ENCODE measurements at places on chromosomes 6 and 20.

- DNase-seq = no peak
Measured at GRCh38 chr6:131353106-131353505, 217.8 kb downstream of the AKAP7 start.

GRCh38 chr6:43904311-43905123 is 134.5 kb downstream of the VEGFA start:
- no peak for DNase-seq

DNA sequence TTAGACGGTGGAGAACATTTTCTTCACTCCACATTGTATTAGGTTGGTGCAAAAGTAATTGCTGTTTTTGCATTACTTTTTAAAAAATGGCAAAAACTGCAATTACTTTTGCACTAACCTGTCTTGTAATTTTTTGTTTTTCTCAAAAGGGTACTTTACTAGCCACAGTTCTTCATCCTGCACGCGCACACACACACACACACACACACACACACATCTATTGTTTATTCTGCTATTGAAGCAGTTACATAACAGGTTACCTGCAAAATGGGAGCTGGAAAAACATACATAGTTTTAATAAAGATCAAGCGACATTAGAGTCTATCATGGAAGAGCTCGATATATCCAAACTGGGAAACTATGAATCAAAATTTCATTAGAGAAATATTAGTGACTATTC is 235.2 kb downstream of the SIM1 start:
- no peak for DNase-seq

DNA sequence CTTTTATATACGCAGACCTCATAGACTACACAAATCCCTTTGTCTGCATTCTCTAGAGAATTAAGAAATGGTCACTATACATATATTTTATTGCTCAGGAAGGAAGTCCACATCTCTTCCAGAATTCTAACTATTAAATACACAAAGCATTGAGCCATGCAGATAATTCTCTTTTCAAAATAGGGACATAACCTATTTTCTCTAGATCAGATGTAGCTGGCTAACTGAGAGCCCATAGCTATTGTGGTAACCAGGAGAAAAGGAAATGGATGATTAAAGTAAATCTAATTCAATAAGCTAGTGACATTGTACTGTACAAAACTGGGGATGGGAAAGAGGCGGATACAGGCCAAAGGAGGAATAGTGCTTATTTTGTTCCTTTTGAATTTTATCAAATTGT is 137.2 kb downstream of the BACH2 start:
- no peak for DNase-seq

GRCh38 chr20:50126662-50127061 is 13.7 kb upstream of the UBE2V1 start:
- no peak for DNase-seq

GRCh38 chr6:126701676-126702560 is 362.0 kb downstream of the CENPW start:
- no peak for DNase-seq

- no peak for DNase-seq
Measured at GRCh38 chr20:11035211-11035610, 361.4 kb upstream of the JAG1 start.

DNA sequence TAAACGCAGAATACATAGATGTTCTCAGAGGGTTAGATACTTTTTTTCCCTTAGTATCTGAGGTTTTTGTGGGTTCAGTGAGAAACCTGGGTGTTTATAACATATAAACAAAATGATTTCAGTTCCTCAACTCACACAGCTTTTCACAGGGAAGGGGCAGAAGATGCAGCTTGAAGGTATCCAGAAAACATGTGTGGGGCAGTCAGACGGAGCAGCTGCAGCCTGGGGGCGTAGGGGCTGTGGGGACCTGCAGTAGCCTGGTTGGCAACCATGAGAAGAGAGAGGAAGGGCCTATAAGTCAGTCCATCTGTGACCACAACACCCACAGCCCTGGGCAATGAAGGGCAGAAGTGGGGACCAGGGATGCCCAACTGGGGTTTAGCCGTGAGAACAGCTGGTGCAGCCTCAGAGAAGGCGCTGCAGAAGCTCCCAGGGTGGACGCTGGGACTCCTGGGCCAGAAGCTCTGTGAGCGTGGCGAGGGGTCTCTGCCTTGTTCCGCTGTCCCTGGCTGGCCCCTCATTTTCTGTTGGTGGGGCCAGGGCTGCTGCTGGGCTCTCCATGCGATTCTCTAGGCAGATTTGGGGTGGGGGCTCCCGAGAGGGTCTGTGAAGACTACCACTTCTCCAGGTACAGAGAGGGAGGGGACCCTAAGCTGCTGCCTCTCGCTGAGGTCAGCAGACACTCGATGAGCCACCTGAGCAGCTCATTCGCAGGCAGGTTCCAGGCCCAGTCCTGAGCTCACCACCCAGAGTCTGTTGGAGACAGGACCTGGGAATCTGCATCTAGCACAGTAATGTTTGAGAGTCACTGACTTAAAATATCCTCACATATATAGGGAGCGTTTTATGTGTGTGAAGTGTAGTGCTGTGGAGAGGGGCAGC is 181.2 kb downstream of the ZDHHC14 start:
- DNase-seq = no peak

DNA sequence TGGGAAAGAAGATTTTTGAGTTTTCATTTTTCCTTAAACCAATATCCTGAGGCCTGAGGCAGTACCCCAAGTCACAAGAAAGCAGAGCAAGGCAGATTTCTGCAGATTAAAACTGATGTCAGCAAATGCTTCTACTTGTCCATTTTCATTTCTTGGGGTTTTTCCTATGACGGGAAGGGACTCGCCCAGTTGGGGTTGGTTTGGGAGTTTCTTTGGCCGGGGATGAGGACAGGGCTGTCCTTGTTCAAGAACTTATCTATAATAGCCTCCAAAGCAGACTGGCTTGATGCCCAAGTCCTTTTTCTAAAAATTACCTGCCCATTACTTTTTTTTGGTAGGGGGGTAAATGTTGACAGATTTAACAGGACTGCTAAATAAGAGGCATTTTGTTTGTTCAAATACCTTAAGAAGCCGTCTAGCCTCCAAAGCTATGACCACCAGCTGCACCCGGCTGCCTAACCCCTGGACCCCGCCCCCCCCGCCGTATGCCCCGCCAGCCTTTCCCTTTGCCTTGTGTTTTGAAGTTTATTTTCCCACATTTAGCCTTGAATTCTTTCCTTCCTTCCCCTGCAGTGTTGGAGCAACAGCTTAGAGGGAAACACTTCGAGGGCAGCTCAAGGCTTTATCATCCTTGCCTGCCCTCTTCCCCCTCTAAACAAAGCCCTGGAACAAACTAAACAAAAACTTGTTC is 2.5 kb downstream of the KCNK5 start:
- DNase-seq = no peak

- DNase-seq = no peak
Measured at GRCh38 chr6:154890874-154891273, 104.2 kb upstream of the TIAM2 start.

GRCh38 chr6:159532155-159532554 is 160.9 kb downstream of the SOD2 start:
- no peak for DNase-seq

DNA sequence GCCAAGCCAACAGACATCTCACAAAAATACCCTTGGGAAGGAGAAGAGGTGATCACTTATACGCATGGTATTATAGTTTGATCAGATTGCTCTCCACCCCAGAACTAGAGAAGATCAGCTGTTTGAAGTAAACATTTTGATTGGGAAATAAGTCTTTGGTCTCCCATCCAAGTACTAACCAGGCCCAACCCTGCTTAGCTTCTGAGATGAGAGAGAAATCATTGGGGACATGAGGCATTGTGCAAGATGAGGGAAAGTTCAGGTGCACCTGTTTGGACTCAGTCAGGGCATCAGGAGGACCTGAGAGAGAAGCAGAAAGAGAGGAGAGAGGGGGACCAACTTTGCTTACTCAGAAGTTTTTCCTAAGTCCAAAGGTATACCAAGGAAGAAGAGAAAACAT is 11.4 kb downstream of the RIPK1 start:
- DNase-seq = no peak

- no peak for DNase-seq
Measured at GRCh38 chr6:168782187-168782751, 341.3 kb downstream of the SMOC2 start.

DNA sequence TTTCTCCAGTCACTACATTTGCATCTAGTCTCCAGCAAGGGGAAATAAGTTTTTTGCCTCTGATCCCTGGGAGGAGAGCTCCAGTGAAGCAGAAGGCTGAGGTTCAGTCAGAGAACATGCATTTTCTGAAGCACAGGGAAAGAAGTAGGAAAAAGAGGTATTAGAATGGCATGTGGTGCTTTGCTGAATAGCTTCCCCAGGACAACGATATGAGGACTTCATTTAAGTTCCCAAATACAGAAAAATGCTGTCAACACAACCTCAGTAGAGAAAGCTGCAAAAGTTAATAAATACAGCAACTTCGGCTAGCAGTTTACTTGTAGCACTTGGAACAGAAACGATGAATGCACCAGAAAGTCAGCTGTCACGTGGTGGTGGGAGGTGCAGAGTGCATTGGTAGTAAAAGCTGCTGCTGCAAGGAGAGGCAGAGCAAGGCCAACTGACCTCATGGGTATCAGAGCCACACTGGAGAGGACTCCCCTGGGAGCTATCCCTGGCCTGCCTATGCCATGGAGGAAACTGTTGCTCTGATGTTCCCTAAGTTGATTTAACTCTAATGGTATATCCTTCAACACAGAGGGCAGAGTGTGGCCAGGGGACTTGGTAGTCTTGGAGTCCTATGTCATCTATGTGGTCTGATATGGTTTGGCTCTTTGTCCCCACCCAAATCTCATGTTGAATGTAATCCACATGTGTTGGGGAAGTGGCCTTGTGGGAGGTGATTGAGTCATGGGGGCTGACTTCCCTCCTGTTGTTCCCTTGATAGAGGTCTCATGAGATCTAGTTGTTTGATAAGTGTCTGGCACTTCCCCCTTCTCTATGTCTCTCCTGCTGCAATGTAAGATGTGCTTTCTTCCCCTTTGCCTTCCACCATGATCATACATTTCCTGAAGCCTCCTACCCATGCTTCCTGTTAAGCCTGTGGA is 85.9 kb downstream of the ADTRP start:
- DNase-seq = peak; percentile 57

DNA sequence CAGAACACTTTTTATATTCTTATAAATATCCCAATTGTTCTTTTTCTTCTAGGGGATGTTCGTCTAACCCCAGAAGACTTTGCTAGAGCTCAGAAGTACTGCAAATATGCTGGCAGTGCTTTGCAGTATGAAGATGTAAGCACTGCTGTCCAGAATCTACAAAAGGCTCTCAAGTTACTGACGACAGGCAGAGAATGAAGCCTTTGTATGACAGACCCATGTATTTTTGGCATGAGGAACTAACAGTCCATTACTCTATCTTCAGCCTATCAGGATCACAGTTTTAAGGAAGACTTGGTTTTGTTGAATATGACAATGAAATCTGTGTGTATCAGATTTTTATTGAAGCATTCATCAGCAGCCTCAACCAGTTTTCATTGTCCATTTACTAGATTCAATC is 71.4 kb downstream of the VTA1 start:
- DNase-seq = no peak

- no peak for DNase-seq
Measured at GRCh38 chr6:38876475-38876874, 161.4 kb downstream of the DNAH8 start.

DNA sequence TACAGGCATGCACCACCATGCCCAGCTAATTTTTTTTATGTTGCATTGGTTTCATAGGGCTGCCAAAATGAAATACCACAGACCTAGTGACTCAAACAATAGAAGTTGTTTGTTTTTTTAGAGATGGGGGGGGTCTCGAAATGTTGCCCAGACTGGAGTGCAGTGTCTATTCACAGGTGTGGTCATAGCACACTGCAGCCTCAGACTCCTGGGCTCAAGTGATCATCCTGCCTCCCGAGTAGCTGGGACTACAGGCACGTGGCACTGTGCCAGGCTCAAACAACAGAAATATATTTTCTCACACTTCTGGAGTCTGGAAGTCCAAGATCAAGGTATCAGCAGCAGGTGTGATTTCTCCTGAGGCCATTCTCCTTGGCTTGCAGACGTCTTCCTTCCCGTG is 6.6 kb upstream of the SLC16A10 start:
- no peak for DNase-seq

GRCh38 chr6:6975459-6976111 is 132.2 kb upstream of the RREB1 start:
- no peak for DNase-seq

- DNase-seq = no peak
Measured at GRCh38 chr6:164398647-164399046, 910.8 kb downstream of the C6orf118 start.

DNA sequence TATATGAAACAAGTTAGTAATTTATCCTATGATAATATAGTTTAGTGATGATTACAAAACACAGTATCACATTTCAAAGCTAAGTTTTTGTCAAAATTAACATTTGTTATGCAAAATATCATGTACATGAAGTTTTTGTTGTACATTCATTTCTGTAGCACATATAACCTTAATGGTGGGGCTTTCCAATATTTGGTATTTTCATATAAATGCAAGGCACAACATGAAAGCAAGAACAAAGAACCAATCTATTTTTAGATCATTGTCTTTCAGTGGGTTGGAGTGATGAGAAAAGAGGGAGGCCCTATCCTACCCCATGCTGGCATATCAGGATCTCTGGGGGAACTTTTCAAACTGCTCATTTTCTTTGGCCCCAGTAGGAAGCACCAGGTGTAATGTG is 53.4 kb downstream of the FAM83B start:
- peak; percentile 27 for DNase-seq

- DNase-seq = no peak
Measured at GRCh38 chr6:169841907-169842606, 90.6 kb downstream of the ERMARD start.

- peak; percentile 46 for DNase-seq
Measured at GRCh38 chr6:75991941-75992340, 80.5 kb downstream of the IMPG1 start.

DNA sequence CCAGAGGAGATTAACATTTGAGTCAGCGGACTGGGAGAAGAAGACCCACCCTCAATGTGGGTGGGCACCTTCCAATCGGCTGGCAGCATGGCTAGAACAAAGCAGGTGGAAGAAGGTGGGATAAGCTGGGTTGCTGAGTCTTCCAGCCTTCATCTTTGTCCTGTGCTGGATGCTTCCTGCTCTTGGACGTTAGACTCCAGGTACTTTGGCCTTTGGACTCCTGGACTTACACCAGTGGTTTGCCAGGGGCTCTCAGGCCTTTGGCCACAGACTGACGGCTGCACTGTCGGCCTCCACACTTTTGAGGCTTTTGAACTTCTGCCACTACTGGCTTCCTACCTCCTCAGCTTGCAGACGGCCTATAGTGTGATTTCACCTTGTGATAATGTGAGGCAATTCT is 50.8 kb downstream of the BCAS1 start:
- DNase-seq = no peak

DNA sequence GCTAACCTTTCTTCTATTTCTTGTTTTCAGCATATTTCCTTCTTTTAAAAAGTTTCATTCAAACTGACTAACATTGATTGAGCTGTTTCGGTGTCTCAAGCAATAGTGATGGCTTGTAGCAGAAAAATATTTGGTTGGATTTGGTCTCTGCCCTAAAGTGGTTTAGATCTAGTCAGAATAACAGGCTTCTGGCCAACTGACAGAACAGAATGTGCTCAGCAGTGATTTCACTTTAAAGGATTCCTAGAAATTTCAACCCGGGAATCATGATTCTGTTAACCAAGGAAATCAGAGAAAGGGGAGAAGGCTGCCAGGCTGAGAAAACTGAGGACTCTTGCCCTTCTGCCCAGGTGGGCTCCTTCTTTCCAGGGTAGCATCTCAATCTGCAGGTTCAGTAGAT is 16.6 kb upstream of the GSTA1 start:
- no peak for DNase-seq

GRCh38 chr6:113860181-113860955 is 3.2 kb downstream of the MARCKS start:
- DNase-seq = no peak
